ENCODE measurements at places on chromosomes 4 and X.

GRCh38 chr4:183875251-183875825, 29.8 kb upstream of the STOX2 start:
- no peak for DNase-seq

DNA sequence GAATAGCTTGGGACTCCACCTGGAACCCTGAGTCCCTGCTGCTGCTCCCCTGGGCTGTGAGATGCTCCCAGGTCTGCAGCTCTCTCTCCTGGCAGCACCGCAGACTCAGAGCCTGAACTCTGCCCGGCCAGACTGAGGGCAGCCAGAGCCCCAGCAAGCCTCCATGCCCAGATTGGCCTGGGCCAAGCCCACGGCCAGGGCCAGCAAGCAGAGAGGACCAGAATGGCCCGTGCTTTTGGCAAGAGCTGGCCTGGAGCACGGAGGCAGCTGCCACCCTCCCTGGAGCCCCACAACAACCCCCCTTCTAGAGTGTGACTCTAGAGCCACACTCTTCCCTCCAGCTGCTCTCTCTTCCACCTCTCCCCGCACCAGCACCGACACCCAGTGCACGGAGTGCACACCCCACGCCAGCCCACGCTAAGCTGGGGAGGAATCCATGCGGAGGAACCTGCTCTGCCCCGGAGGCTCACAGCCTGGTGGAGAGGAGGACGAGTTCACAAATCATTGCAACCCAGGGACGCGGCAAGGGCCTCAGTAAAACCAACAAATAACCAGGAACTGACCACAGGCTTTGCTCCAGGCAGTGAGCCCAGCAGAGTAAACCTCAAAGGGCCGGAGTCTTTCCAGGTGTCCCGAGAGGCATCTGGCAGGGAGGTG, 110.3 kb downstream of the HMX1 start:
- DNase-seq = no peak

DNA sequence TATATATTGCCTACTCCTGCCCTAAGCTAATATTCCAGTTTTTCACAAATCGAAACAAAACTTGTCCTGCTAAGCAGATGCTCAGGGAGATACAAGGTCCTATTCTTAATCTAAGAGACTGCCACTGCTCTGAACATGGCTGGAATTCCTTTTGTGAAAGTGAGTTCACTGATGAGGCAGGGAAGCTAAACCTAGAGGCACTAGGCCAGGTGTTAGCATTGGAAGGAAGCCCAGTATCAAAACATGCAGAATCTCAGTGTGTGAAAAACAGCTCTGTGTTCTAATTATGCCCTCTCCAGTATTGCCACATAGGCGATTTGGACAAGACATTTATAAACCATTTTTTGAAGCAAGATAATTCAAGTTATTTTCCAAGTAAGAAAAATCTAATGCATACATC, 47.6 kb downstream of the ABCG2 start:
- DNase-seq = no peak

GRCh38 chr4:34644579-34645115, 1599.7 kb downstream of the ARAP2 start:
- no peak for DNase-seq

- no peak for DNase-seq
Observed at GRCh38 chr4:183507925-183508696, 3.3 kb downstream of the ING2 start.

DNA sequence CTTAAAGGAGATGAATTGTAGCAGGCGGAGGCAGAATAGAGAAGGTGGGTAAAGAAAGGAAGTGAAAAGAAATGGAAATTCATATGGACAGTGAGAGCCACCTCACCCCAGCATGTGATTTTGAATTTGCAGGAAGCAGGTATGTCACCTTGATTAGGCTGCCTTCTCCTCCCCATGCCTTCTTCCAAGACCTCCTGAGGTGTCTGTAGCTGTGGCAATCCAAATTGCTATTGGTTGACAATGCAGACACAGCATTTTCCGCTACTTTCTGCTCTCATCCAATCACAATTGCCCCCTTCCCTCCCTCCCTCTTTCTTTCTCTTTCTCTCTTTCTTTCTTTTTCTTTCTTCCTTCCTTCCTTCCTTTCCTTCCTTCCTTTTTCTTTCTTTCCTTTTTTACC, 38.5 kb downstream of the RAB33B start:
- no peak for DNase-seq

DNA sequence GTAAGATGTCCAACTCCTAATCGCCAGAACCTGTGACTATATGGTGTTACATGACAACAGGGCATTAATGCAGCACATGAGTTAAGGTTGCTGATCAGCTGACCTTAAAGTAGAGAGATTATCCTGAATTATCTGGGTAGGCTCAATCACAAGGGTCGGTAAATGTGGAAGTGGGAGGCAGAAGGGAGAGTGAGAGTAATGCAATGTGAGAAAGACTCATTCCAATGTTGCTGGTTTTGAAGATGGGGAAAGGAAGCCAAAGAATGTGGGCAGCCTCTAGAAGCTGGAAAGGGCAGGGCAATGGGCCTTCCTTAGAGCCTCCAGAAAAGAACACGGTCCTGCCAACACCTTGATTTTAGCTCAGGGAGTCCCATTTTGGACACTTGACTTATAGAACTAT, 67.4 kb downstream of the STX18 start:
- DNase-seq = no peak

DNA sequence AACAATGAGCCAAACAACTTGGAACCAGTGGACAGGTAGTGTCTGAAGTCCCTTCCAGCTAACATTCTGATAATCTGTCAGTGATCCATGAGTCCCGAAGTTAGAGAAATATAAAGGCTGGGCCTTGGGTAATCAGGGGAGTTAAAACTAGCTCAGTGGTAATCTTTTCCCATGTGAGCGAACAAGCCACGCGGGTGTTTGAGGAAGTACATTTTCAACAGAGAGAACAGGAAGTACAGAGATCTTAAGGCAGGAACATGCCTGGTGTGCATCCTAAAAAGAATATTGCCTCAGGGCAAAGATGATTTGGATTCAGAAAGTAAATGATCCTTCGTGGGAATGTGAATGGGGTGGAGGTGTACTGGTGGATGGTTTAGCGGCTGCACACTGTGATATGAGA, 42.9 kb downstream of the FNIP2 start:
- no peak for DNase-seq

DNA sequence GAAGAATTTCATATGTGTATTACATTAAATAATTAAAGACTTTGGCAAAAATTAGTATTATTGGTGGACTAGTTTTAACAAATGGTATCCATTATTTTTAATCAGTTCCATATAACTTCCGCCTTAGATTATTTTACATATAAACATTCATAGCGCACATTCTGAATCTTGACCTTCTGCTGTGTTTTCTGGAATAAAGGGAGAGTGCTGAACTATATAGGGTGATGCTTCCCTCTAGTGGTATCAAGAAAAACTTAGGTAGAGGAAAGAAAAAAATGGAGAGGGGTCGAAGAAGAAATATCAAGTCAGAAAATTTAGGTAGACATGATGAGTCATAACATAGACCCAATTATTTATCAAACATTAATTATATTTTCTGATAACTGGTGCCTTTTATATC, 155.6 kb upstream of the PACRGL start:
- DNase-seq = no peak

- no peak for DNase-seq
Observed at GRCh38 chr4:175422331-175422730, 389.7 kb downstream of the GPM6A start.

GRCh38 chr4:150794706-150795105, 212.8 kb downstream of the MAB21L2 start:
- DNase-seq = no peak

GRCh38 chr4:55348466-55348865, 2.4 kb downstream of the SRD5A3 start:
- DNase-seq = no peak

DNA sequence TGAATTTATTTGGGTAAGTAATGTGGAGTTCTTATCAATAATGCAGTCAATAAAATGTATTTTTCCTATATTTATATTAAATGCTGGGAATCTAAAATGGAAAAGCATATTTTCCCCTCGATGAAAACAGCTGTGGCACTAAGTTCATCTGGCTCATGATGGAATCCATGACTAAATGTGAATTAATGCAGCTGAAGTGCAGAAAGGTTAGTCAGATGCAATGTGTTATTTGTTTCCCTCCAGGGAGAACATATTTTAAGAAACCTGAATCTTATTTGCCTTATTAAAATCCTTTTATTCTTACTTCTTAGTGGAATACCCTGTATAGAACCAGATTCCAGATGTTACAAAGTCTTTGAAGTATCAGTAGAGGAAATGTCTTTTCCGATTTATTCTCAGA, 247.9 kb downstream of the ARHGAP24 start:
- DNase-seq = no peak

- DNase-seq = no peak
Observed at GRCh38 chr4:25585901-25586523, 69.6 kb upstream of the SLC34A2 start.

- DNase-seq = peak; percentile 19
Observed at GRCh38 chrX:31036895-31037294, 34.9 kb downstream of the FTHL17 start.

DNA sequence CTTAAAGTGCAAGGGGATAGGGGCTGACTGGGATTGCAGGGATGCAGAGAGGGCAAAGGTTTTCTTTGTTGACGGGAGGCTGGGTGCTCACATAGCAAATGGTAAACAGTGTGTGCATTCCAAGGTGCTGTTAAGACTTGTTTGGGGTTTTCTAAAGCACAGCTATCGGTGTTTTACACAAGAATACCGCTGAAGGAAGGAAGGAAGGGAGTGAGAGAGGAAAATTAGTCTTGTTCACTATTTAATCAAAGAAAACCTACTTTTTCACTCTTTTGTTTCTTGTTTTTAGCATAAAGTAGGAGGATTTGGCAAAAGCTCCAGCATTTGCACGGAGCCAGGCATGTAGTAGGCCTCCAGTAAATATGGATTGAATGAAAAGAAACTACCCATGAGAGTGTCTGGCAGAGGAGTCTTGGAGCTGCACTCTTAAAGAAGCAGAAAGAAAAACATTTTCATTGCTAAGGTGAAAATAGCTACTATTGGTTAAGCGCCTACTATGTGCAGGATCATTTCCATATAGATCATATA, 99.7 kb downstream of the FIP1L1 start:
- no peak for DNase-seq

DNA sequence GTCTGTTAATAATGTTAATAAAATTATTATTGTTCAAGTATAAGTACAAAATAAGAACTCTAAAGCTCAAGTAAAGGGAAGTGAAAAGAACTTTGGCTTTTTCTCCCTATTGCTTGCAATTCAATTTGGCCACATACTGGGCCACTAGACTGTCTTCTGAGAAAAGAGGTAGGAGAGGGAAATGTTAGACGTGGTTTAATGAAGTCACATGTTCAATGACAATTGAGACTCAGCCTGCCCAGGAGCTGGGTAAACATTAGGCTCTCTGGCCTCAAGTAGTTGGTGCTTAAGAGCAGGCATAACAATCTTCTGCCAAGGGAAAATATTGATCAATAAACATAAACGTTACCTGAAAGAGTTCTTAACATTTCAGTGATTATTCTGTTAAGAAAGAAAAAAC, 15.1 kb upstream of the PRSS12 start:
- DNase-seq = no peak

GRCh38 chrX:109872021-109872732, 130.7 kb upstream of the TMEM164 start:
- no peak for DNase-seq

GRCh38 chr4:132479543-132479942, 669.6 kb upstream of the PCDH10 start:
- DNase-seq = no peak

- peak; percentile 3 for DNase-seq
Observed at GRCh38 chr4:1489639-1489995, 83.4 kb upstream of the NKX1-1 start.

DNA sequence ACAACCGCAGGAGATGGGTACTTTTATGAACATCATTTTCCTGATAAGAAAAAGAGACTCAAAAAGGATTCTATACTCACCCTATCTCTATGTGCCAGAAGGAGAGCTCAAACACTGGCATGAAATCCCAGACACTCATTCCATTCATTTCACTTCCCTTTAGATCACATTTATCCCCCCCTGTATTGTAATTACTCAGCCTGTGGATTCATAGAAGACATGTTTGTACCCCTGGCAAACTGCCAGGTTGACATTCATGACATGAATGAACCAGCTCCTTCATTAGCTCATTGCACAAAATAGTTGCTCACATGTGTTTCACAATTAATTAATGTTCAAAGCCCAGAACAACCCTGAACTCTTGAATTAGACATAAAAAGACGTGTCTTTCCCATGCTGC, 4.9 kb downstream of the SMR3A start:
- DNase-seq = no peak

GRCh38 chrX:39398963-39399261, 597.7 kb downstream of the MID1IP1 start:
- DNase-seq = no peak

DNA sequence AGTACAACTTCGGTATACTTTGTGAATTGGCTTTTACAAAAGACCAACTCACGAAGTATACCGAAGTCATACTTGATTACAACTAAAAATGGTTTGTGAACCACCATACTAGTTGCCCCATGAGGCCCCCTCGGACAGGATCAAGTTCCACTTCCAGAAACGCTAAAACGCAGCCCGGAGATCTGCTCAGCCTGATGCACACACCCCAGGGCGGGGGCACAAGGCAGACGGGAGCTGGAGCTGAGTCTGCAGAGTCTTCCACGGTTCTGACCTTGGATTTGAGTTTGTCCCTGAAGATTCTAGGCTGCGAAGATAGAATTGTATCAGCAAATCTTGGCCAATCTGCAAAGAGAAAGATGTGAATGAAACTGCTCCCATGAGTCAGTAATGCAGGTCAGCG, 118.1 kb downstream of the SORCS2 start:
- DNase-seq = no peak

DNA sequence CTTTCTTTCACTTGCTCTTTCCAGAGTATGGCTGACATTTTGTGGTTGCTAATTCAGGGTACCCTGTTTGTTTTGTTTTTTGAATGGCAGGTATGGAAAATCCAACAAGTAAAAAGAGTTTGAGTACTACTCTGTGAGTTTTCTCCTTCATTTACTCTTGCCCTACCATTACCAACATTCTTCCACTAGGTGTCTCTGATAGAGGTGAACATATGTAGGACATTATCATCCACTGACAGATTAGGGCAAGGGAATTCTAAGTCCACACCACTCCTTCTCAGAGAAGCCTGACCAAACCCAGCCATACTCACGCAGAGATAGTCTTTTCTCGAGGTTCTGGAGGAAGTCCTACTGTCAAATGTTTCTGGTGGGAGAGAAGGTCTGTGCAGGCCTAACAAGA, 36.7 kb upstream of the HDAC8 start:
- no peak for DNase-seq

GRCh38 chr4:1093391-1094335, 19.7 kb downstream of the RNF212 start:
- no peak for DNase-seq

- DNase-seq = no peak
Observed at GRCh38 chr4:181507938-181508337, 735.3 kb upstream of the TENM3 start.

GRCh38 chrX:94961730-94962129, 1287.7 kb downstream of the FAM133A start:
- DNase-seq = no peak

Measured in head of caudate nucleus (tissue), 42 donors.